Activated naive CD8-positive, alpha-beta T cell treated with anti-CD3 and anti-CD28 coated beads, Interleukin-2, amount 10 ng/mL, durations not matched to agents 7 days and 5 days (primary cell): ENCODE measurements at places on chromosomes 3 and 15.

- DNase-seq: no peak
These were observed 12.3 kb downstream of the EIF1B start for GRCh38 chr3:40321818-40322217.

- DNase-seq: no peak
These were observed 874.6 kb downstream of the ROBO1 start for GRCh38 chr3:78893161-78893560.

DNA sequence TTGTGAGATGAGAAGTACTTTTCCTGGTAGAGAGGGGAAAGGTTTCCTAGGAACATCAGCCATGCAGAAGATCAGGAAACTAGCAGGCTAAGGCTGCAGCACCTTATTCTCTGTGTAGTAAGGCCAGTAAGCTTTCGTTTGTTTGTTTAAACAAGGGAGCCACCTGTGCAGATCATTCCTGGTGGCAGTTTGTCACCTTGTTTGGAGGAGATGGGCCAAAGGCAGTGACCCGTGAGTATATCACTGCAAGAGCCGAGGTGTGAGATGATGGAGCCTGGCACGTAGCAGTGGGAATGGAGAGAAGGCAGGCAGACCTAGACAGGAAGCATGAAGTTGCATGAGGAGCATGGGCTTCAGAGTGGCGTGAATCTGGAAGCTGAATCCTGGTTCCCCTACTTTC lies 19.6 kb downstream of the ATG7 start:
- no peak for DNase-seq

DNA sequence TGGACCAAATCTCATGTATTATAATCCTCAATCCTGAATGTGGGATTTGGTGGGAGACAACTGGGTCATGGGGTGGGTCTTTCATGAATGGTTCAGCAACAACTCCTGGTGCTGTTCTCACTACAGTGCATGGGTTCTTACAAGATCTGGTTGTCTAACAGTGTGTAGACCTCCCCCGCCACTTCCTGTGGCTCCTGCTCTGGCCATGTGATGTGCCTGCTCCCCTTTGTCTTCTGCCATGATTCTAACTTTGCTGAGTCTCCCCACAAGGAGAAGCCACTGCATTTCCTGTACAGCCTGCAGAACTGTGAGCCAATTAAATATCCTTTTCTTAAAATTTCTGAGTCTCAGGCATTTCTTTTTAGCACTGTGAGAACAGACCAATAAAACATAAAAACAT lies 557.5 kb downstream of the GOLGA6L6 start:
- no peak for DNase-seq

DNA sequence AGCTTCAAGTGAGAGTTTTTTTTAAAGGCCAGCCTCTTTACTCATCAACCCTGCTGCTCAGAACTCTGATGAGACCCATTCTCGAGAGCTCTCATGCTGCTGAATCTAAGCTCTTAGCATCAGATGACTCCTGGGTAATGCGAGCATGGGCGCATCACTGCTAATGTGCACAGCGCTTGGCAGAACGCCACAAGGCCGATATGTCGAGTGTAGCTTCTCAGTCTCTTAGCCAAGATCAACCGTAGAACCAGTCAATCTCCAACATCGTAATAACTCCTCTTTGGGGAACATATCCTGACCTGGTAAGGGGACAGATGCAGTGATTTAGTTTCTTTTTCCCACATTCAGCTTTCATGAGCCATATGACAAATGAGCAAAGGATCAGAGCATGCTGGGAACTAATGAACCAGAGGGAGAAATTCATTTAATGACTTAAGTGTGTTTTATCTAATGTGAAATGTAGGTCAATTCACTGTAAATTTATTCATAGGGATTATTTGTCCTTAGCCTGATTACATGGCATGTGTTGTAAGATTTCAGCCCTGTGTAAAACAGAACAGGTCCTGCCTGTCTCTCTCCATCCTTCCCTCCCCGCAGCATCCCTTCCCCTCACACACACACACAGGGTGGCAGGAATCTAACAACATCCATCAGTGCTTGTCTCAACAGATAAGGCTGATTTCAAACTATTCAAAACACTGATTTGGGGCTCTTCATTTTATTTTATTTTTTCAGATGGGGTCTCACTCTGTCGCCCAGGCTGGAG lies 195.4 kb upstream of the C2CD4B start:
- no peak for DNase-seq

GRCh38 chr3:170907637-170908234 lies 701 bp downstream of the EIF5A2 start:
- DNase-seq: no peak

DNA sequence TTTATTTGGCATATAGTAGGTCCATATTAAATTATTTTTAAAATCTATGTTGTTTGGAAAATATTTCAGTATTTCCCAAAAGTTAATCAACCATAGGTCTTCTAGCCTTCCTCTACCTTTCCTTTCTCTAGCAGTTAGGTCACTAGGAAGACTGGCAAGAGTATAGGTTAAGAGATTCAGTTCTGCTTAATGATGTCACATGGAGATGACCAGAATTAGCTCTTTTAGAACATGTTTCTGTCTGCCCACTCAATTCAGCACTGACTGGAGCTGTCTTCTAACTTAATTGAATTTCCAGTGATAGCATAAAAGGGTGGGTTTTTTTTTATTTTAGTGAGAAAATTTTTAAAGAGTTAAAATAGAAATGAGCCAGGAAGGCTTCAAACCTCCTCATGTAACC lies 23.8 kb upstream of the ZBED2 start:
- no peak for DNase-seq

DNA sequence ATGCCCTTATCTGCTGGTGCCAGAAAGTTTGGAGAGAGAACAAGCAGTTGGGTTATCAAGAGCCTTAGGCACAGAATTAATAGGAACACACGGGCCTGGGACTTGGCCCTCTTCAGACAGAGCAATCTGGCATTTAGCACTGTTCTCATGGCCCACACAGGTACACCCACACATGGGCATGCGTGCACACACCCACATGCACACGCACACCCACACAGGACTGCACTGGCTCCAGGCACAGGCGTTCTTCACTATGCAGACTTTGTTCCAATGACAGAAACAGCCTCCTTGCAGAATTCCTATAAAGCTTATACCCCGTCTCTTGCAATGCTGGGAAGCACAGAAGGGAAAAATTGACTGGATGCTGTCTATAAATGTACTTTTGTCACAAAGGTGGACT lies 36.3 kb downstream of the TMEM44 start:
- no peak for DNase-seq

GRCh38 chr3:127369356-127369935 lies 81.6 kb upstream of the PRR20G start:
- no peak for DNase-seq

DNA sequence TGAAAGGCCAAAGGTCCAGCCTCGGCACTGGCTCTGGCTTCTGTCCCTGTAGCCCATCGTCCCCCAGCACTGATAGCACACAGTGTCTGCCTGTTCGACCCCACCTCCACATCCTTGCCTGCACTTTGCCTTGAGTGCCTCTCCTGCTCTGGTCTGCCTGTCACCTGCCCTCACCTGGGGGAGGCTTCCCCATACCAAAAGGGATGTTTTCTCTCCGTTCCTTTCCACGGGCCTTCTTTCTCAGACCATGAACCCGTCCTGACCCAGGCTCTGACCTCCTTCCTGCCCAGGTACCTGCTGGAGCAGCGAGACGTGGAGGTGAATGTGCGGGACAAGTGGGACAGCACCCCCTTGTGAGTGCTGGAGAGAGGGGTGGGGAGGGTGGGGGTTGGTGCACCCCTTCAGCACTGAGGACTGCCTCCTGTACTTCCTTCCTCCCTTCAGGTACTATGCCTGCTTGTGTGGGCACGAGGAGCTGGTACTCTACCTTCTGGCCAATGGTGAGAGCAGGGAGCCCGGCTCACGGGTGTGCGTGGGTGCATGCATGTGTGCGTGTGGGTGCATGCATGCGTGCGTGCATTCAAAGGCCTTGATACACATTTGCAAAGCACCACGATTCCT lies 1.5 kb downstream of the ABTB1 start:
- DNase-seq: peak; percentile 30

DNA sequence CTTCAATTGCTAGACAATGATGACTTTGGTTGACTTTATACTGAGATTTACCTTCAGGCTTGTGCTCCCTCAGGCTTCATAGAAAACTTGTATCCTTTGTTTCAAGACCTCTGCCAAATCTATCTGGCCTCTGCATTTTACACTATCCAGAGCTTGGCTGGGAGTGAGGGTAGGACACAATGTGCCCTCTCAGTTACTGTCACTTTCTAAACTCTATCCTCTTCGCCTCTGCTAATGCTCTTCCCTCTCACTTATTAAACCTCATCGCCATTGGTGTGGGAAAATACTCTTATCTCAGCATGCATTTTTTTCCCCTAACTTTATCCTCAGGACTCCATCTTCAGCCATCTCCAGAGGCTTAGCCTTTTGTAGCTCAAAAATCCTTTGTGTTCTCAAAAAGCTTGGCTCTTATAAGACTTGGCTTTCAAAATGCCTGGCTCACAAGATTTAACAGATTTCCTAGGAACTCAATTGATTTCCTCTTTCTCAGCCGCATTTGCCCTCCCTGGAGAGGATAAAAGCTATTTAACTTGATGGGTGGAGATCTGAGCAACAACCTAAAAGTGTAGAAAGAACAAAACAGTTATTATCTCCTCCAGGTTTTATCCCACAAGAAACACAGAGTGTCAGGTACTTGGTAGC lies 28.3 kb downstream of the SUCNR1 start:
- no peak for DNase-seq

DNA sequence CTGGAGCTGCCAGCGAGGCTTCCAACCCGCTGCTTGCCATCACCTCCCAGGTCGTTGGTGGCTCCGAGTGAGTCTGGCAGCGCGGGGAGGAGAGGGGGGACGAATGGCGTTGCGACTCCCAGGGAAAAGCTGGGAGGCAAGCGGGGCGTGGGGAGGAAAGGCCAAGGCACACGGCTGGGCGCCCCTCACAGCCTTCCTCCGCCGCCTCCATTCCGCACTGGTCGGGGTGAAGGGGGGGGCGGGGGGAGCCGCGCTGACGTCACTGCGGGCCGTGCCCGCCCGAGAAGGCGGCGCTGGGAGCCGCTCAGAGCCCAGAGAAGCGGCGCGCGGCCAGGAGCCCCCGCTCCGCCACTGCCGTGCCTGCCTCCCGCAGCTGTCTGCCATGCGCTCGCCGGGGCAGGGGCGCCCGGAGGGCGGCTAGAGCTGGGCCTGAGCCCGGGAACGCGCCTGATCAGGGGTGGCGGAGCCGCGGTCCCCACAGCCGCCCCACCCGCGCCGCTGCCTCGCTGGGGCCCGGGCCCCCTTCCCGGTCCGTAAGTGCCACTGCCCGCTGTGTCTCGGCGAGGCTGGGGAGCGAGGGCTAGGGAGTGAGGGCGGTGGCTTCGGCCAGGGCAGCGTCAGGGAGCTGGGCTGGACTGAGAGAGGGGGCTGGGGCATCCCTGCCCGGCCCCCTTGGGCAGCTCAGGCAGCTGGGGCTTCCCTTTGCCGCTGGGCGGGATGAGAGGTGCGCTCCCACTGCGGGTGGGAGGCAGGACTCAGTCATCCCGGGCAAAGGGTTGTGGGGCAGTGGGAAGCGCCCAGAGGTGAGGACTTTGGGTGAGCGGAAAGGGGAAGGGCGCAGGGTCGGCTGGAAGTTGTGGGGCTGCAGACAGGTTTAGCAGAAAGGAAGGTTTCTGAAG lies 27.8 kb upstream of the POLG start:
- DNase-seq: no peak

DNA sequence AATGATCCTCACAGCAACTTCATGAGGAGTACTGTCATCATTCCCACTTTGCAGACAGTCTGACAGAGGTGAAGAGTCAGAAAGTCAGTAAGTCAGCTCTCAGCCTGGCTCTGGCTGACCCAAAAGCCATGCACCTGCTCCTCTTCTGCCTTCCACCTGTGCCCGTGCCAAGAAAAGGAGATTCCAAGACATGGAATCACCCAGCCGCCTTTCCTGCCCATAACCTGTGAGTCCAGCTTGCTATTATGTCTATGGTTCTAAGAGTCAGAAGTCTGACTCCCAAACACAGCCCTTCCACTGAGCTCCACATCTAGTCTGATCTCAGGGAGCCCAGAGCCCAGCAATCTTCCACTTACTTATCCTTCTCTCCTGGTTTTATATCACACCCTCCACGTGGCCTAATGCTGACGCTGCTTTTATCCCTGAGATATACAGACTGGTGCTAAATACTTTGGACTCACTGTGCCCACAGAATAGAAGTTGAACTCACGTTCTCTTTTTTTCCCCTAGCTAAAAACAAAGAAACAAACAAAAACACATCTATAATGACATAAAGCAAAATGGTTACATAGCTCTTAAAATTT lies 66.0 kb downstream of the PLD1 start:
- DNase-seq: no peak

DNA sequence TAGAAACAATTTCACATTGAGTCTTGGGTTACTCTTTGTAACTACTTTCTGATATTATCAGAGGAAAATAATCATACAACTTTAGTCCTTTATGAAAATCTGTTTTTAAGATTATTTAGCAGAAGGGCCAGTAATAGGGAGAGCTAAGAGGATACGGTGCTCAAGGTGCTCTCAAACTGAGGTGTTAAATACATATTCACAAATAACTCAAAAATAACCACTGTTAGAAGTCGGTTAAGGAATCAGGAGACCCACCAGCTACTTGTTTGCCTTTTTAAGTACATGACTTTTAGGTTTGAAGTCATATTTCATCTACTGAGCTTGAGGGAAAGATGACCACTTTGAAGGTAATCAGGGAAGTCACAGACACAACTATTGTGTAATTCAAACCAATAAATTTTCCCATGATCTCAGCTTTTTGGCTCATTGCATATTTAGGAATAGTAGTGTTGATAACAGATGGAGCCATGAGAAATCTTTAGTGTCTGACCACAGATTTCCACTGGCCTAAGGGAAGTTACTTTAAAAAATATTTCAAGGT lies 1.4 kb upstream of the RSRC1 start:
- no peak for DNase-seq

- peak; percentile 22 for DNase-seq
These were observed 30.9 kb downstream of the PTH1R start for GRCh38 chr3:46908294-46908985.

GRCh38 chr3:23829242-23829934 lies 23.6 kb downstream of the UBE2E1 start:
- no peak for DNase-seq

GRCh38 chr15:37032091-37032775 lies 68.1 kb downstream of the MEIS2 start:
- no peak for DNase-seq

DNA sequence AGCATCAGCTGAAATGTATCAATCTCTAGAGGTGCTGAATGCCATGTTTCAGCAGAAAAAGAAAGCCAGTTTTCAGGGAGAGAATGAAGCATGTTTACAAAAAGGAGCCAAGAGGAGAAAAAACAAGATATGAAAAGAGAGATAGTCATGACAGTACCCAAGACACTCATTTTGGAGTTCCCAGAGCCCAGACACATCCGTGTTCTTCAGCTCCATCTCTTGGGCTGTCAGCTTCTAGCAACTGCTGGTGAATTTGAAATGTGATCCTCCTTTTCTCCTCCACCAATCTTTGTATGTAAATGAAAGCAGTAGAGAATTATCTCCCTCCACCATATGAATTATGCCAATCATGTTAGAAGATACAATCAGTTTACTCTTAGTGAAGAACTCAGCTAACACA lies 93.0 kb upstream of the SLC25A36 start:
- DNase-seq: no peak
